ENCODE measurements at places on chromosomes 16 and 17.

GRCh38 chr17:4395111-4395478 is 28.6 kb upstream of the UBE2G1 start:
- DNase-seq = no peak

- DNase-seq = no peak
These were observed 818 bp downstream of the TPPP3 start for GRCh38 chr16:67392301-67393059.

DNA sequence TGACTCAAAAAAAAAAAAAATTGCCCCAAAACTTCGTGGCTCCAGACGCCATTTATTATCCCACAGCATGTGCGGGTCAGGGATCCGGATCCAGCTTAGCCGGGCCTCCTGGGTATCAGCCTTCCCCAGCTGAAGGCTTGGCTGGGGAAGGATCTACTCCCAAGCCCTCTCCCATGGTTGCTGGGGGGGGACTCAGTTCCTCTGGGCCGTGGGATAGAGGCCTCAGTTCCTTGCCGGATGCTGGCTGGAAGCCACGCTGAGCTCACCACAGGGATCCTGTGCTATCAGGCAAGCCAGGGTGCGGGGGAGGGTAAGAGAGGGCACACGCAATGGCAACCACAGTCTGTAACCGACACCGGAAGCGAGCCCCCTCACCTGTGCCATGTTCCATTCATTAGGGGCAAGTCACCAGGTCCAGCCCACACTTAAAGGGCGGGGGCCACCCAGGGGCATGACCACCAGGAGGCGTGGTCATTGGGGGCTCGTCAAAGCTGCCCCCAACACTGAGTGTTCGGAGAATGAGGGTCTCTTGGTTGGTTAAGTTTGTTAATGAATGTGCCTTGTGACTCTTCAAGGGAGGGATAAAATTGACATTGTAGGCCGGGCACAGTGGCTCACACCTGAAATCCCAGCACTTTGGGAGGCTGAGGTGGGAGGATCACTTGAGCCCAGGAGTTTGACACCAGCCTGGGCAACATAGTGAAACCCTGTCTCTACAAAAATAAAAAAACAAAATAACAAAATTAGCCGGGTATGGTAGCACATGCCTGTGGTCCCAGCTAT is 210.0 kb upstream of the GSE1 start:
- DNase-seq = no peak

DNA sequence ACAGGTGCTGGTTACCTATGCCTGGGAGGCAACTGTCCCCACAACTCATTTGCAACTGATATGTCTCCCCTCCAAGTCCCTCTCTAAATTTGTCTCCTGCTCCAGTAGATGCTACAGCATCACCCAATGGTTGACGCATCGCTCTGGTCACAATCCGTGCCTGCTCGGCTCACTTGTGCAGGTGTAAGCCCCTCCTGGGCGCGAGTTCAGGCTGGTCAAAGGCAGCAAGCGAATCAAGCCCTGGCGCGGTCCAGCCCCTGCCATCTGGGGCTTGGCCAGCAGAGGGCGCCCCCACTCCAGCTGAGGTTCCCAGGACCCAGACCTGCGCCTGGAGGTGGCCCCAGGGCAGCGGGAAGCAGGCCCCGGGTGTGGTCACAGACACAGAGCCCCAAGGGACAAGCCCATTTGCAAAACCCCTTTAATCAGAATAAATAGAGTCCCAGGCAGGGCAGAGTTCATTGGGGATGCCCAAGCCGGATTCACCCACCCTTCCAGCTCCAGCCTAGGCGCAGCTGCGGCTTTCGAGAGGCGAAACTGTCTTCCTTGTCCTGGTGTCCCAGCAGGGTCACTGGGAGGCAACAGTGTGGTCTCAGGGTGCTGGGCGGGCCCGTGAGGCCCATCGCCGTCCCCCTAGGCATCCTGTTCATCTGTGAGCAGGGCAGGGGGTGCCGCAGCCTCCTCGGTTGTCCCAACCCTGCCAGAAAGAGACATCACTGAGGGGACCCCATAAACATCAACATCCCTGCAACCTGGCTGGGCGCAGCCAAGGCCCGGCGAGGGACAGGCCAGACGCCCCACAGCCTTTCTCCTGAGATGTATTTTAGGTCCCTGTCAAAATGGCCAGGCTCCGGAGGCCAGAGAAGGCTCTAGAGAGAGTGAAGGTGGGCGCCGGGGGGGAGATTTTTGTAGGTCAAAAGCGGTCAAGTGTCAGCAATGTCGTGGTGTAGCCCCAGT is 15.8 kb downstream of the TMC6 start:
- peak; percentile 70 for DNase-seq

DNA sequence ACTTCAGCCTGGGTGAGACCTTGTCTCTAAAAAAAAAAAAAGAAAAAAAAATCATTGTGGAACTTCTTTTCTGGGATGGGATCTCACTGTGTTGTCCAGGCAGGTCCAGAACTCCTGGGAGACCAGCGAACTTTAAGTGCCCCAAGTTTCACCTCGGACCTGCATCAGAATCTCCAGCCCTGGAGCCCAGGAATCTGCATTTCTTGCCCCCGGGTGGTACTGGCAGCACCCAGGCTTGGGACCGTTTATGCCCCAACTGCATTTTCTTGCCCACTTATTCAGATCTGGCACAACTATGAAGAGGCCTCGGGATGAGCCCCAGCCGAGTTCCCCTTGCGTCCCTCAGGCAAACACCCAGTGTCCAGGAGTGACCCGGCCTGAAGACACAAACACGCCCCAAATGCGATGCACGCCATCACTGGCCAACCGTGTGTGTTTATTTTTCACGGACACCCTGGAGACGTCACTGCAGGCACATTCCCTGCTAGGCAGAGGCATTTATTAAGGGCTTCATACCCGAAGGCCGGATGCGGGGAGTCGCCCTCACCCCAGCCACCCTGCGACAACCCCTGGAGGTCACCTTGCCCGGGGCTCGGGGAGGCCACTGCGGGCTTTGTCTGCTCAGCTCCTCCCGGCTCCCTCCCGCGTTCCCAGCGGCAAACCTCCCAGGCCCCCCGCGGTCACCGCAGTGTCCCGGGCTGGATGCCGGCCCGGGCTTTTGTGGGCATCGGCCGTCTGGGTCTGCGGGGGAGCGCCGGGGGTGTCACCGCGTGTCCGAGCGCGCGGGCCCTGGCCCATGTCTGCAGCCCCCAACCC is 684 bp upstream of the SPIRE2 start:
- no peak for DNase-seq

DNA sequence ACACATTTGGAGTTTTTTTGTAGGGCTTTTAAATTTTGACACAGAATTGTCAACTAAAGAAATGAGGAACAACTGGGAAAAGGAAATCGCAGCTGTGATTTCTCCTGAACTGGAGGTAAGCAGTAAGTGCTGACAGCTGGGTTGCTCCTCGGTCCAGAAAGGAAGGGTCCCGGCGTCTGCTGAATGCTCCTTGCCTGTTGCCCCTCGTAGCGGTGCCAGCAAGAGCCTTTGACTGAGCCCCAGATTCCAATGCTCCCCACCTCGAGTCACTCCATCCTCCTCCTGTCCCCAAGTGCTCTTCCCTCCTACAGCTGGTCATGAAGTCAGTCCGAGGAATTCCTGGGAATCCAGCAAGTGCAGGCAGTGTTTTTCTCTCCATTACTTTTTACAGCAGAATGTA is 32.0 kb upstream of the ENDOV start:
- no peak for DNase-seq

- DNase-seq = no peak
These were observed 3.8 kb upstream of the CHD3 start for GRCh38 chr17:7884581-7885366.

- no peak for DNase-seq
These were observed 64.8 kb downstream of the C16orf95 start for GRCh38 chr16:87252269-87252970.

DNA sequence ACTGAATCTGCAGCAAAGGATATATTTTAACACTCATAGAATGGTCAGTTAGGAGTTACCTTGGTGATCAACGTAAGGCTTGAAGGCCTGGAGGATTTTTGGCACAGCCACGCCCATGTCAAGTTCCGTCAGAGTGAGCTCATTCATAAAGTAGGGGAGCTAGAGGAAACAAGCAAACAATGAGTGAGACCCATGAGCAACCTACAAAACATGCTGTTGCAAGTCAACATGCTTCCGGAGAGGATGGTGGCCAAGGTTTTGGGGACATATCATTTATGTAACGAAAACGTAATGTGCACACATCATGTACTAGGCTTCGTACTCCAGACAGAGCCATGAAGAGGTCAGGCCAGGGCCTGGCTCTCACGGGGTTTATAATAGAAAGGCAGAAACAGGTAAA is 41.1 kb upstream of the ERN1 start:
- no peak for DNase-seq

- DNase-seq = no peak
These were observed 25.4 kb downstream of the ZNRF1 start for GRCh38 chr16:75024182-75024581.

Measured in putamen (tissue), 1 donor.